Progenitor cell of endocrine pancreas (in vitro differentiated cells): ENCODE measurements at places on chromosomes 6 and 20. TPM values are rescaled to one million over a fixed set of nuclear protein-coding genes. Genes with fewer than 3 reads are reported as not detected.

BTN1A1 gene
- total RNA-seq, result 1.5 and 1.6 TPM in 2 replicates

GSTA2 gene
- total RNA-seq, result 4.6 and 10.7 TPM in 2 replicates

SLC24A3 gene
- 0.96 and 1.5 TPM in 2 replicates for total RNA-seq

CLVS2 gene
- total RNA-seq, result 0.34 and 0.69 TPM in 2 replicates

FIG4 gene
- total RNA-seq, result 30.0 and 31.0 TPM in 2 replicates

RAB44 gene
- total RNA-seq, result not detected in 2 replicates

RIMS4 gene
- total RNA-seq, result 6.3 and 8.2 TPM in 2 replicates

NFKBIE gene
- 7.1 TPM in 2 replicates for total RNA-seq

SLC39A7 gene
- 108 and 109 TPM in 2 replicates for total RNA-seq
